ENCODE measurements at places on chromosomes 4 and X.
A peak's percentile ranks its signal among the peaks of the same experiment; 100 is the strongest.

- DNase-seq, result peak; percentile 68
These were observed 7.7 kb upstream of the SLAIN2 start for GRCh38 chr4:48333587-48333986.

DNA sequence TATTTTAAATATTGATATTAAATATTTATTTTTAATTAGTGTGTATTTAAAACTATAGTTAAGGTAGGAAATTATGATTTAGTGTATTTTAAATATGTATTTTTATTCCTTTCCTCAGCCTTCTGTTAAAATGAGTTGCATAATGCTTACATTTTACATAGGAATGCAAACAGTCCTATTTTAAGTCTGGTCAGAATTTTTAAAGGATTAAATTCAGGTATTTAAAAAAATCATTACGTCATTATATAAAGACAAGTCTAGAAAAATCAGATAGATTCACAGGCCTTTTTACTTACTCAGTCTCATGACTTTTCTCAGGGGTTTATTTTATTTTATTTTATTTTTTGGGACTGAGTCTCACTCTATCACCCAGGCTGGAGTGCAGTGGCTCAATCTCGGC, 50.4 kb upstream of the RPA4 start:
- no peak for DNase-seq

GRCh38 chrX:155899366-155899765, 18.2 kb downstream of the VAMP7 start:
- no peak for DNase-seq

DNA sequence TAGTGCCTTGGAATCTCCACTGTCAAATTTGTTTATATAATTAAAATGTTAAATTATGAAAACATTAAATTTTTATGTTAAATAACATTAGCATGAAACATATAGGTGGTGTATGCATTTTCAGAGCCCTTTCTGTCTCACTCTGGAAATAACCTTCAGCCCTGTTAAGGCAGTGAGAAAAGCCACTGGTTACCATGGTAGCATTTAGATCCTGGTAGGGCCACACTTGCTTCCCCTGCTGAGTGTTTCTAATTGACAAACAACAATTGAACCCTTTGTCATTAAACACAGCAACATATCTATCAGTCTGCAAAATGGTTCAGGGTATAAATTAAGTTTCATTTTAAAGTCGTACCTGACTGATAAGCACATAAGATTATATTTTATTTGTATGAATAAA, 63.5 kb downstream of the PDK3 start:
- DNase-seq, result no peak

GRCh38 chr4:113695328-113696169, 66.0 kb downstream of the CAMK2D start:
- DNase-seq, result no peak

GRCh38 chr4:23353200-23353599, 536.6 kb downstream of the PPARGC1A start:
- no peak for DNase-seq

DNA sequence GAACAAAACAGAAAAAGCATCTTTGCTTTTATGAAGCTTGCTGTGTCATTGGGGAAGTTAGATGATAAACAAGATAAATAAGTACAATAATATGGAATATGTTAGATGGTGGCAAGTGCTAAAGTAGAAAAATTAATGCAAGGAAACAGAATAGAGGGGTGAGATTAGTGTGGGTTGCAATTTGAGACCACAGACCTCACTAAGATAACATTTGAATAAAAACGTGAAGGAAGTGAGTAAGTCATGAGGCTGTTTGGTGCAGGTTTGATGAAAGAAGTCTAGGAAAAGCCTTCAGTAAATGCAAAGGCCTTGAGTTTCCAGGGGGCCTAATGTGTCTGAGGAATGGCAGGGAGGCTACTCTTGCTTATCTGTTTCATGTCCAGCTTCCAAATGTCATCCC, 102.5 kb downstream of the CFAP299 start:
- no peak for DNase-seq

DNA sequence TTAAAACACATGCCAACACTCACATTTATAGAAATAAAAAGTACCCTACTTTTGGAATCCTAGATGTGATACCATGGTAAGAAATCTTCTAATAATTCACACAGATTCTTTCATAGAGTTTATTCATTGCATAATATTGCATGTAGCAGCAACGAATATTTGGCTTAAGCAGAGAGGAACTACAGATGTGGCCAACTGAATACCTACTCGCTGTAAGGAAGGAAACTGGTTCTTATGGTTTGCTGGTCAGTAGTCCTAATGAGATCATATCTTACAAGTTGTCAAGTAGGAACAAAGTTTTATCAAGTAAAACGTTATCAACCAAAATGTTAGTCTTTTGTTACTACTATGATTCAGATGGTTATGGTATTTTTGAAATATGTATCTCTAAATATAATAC, 996.1 kb downstream of the PDHA2 start:
- DNase-seq, result no peak

GRCh38 chrX:103175944-103176753, 38.8 kb upstream of the BEX4 start:
- peak; percentile 30 for DNase-seq

DNA sequence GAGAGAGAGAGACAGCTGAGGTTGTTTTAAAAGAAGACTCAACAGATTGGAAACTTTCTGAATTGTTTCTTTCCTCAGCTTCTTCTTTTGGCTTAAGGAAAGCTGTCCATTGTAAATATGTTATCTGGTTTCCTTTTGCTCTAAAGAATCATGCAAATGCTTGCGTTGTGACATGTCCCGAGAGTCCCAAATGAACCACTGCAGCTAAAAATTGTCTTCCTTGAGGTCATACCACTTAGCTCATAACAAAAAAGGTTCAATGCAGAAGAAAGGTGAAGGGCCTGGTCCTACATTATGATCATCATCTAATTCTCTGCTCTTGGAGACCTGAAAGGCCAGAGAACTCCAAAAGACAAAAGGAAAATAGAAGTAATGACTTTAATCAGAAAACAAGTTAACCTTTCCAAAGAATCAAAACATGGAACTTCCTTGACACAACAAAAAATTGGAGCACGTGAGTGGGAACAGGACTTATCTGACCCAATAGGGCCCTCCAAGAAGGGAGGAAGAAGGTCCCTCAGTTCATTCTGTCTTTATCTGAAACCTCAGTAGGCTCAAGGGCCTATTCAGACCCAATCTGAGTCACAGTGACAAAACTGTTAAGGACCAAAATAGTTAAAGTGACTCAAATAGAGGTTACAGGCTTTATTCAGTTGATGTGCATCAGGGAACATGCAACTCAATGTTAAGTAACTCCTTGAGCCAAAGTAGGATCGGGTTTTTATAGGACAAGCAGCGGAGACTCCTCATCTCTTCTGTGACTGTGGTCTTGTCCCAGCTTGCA, 14.7 kb upstream of the VSIG1 start:
- DNase-seq, result no peak

GRCh38 chrX:125651426-125651825, 331.8 kb downstream of the TEX13C start:
- DNase-seq, result peak; percentile 71

DNA sequence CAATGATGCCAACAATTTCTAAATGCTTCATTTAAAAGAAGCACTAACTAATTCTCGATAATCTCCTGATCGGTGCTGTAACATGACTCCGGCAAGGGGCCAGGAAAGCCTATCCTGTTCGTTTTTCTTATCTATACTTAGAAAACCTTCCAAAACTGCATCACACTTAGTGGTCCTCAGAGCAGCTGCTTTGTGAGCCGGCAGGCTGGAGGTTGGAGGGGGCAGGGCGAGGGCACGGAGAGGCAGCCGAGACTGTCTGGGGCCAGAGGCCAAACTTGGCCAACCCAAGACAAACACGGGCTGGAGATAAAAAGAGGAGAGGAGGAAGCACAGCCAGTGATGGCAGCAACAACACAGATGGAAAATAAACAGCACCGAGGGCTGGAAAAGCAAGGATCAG, 455.7 kb downstream of the BCOR start:
- no peak for DNase-seq

DNA sequence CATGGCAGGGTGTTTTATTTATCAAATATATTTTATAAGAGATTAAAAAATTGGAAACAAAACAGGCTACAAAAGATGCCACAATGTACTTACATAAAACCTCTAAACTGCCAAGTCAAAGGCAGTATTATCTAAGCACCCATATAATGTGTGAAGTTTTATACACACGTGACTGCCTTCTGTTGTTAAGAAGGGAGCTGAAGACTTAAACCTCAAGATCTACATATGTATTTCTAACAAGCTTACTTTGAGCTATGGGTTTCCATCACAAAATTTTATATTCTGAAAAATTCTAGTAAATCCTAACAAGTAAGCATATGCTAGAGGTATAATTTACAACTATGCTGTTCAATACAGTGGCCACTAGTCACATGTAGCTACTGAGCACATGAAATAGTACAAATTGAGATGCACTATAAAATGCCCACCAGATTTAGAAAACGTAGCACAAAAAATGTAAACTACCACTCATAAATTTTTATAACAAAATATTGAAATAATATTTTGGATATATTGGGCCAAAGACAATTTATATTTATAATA, 9.8 kb downstream of the ATP8A1 start:
- no peak for DNase-seq

GRCh38 chr4:151777471-151777870, 16.7 kb upstream of the GATB start:
- no peak for DNase-seq

GRCh38 chr4:55017406-55017805, 108.0 kb downstream of the KDR start:
- no peak for DNase-seq

DNA sequence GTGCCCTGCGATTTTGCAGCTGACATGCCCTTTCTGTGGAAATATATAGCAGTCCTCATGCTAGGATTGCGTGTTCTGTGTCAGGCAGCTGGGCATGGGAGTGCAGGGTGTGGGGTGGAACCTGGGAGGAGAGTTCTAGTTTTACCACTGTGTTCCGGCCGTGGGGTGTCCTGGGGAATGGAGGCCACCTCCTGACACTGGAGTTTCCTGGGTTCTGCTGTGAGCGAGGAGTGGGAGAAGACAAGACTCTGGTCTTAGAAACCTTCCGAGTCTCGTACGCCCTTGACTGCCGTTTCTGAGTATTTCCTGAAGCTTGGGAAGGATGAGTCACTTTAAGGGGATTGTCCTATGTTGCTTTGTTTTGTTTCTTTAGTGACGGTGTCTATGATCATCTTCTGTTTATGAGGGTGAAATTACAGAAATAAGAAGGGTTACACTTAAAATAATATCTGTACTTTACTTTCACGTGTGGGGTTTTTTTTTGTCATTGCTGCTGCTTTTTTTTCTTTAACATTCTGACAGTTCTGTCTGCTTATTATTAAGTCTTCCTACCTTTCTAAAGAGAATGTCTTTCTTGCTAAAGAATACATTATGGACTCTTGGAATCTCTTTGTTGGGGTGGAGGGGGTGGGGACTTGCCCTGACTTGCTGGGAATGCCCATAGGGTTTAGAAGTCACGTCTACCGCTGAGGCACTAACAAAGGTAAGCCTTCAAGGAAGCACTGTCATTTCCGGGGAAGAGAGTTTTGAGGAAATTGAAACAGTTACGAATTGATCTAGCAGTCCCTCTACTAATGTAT, 19.1 kb downstream of the CD99 start:
- peak; percentile 77 for DNase-seq

- no peak for DNase-seq
These were observed 91.1 kb upstream of the NKX1-1 start for GRCh38 chr4:1497189-1497801.

DNA sequence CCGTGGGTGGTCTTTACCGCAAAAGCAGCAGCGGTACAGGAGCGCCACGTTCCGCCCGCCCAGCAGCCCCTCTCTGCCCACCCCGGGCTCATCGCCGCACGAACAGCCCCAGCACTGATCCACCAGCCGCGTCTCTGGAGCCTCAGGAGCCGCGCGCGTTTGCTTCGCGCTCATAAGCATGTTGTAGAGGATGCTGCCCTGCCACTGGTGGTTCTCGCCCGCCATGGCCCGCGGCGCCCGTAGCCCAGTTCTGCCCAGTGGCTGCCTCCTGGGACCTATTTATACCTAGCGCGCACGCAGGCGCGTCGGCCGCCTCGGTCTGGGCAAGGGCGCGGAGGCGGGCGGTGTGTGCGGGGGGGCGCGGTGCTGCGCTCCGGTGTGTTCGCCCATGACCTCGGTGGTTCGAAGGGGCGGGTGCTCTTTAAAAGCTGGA, at the start of gene NR0B1:
Gene NR0B1 (minus strand): TSS at position 252 of the 433 bp plus-strand sequence. CDS start 27 bp downstream, at position 225.
- DNase-seq, result no peak

- peak; percentile 16 for DNase-seq
These were observed 156.8 kb downstream of the AR start for GRCh38 chrX:67700602-67701001.

DNA sequence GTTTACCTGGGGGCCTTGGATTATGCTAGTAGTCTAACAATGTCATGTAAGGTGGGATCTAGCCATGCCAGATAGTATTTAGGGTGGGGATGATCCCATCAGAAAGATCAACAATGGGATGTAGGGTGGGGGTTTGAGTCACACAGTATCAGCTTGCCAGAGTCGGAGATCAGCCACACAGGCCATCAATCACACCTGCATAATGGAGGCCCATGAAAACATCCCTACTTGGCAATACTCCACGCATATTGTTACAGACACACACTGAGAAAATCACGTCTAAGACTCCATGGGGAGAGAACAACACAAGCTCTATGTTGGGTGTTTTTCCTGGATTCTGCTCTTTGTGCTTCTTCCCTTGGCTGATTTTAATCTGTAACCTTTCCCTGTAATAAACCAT, 49.5 kb upstream of the SLC25A4 start:
- no peak for DNase-seq

DNA sequence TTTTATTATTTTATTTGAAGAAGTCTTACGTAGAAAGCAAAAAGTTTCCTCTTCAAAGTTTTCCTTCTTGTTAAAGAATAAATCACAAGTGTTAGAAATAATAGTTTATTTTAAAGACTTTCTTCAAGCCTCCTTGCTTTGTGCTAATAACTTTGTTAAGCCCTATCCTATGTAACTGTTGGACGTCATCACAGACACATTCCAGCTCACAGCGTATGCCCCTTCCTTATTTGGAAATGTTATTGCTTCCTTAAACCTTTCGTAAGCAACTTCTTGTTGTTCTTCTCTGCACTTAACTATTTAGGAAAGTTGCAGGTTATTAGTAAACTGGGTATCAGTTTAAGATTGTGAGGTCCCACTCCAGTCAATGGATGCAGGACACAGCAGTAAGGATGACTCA, 7.6 kb upstream of the SRD5A3 start:
- no peak for DNase-seq

DNA sequence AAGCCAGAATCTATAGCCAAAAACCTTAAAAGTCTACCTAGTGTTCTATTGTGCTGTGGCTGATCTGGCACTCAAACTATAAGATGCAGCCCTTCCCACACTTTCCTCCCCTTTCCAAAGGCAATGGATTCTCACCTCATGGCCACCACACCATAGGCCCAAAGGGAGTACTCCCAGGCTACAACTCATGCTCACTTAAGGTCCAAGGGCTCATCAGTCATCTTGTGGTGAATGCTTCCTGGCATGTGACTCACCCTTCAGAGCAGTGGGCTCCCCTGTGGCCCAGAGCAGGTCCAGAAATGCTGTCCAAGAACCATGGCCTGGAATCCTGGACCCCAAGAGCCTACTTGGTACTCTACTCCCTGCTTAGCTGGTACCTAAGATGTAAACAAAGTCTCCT, 181.0 kb downstream of the CHRDL1 start:
- DNase-seq, result no peak

- DNase-seq, result peak; percentile 30
These were observed 443.2 kb downstream of the INPP4B start for GRCh38 chr4:142402900-142403299.
